RWPE1 (cell line): ENCODE measurements at places on chromosomes 16 and 17.

GRCh38 chr17:64728041-64728695 lies 66.1 kb upstream of the SMURF2 start:
- no peak for DNase-seq

GRCh38 chr16:84058211-84058610 lies 15.6 kb upstream of the SLC38A8 start:
- DNase-seq = no peak

GRCh38 chr16:23679986-23680336 lies 1.3 kb downstream of the PLK1 start:
- DNase-seq = no peak

DNA sequence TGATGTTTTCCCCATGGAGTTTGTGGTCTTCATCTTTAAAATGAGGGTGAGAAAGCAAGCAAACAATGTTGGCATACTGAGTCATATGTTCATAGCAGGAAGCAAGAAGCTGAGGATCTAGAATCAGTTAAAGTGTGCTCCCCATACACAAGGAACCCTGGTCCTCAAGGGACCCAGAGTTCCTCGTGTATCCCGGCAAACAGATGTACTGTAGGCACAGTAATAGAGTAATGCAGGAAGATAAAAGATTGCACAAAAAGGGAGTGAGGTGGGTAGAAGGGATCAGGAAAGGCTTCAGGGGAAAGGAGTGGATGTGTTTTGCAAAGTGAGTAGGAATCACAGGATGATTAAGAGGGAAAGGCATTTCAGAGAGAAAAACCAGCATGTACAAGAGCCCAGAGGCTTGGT lies 412.3 kb upstream of the CDH11 start:
- peak; percentile 21 for DNase-seq

- no peak for DNase-seq
Observed at GRCh38 chr17:74156878-74157277, 46.6 kb upstream of the RPL38 start.

DNA sequence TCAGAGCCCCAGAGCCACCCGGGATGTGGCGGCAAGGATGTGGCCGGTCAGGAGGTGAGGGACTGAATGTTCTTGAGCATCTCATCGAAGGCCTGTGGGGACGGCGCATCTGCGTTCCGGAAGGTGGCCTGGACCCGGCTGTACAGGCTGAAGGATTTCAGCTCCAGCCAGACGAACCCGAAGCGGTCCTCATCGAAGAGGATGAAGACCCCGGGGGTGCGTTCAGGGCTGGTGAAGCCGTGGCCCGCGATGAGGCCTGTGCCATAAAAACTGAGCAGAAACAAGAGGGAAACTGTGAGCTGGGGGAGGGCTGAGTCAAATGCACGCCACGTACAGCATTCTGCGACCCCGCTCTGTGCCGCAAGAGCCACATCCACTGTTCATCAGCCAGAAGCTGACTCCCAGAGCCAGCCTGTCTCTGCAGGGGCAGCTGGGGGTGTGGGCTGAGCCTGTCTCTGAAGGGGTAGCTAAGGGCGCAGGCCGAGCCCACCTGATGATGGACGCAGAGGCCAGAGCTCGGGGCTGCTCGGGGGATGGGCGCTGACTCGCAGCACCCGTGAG lies 14.1 kb upstream of the C16orf95 start:
- no peak for DNase-seq

GRCh38 chr17:71398800-71399219 lies 722.0 kb upstream of the SOX9 start:
- no peak for DNase-seq

- no peak for DNase-seq
Observed at GRCh38 chr16:84614073-84614459, 3.8 kb downstream of the COTL1 start.

DNA sequence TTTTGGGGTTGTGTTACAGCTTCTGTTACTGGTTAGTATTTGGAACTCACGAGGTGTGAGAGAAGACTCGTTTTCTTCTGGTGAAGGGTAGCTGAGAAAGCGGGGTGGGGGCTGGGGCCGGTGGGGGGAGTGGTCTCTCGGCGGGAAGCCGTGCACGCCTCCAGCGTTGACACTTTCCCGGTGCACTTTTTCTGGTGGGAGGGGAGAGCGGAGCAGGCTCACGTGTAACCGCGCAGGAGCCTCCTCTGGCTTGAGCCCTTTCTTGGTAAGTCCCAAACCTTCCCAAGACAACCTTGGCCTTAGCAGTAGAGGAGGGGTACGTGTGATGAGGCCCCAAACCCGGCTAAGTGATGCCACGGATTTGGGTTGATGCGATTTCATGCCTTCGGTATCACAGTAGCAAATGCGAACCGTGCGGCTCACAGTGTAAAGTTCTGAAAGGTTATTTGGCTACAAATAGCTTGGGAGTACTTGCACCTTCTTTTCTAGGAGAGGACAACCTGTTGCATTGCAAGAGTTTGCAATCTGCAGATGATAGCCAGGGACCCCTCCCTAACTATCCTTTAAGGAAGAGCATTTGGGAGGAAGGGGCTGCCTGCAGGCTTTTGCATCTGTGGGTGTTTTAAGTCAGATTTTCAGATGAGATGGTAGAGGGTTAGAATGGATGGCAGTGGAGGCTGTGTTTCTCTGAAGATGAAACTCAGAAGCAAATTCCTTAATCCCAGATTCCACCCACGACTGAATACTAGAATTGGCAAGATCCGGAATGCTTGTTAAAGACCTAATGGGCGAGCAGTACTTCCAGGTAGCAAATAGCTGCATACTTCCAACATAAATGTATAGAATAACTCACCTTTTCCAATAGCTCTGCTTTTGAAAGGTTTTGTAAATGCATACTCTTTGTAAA lies 1.5 kb downstream of the HLF start:
- DNase-seq = no peak

GRCh38 chr16:78494674-78495073 lies 395.2 kb downstream of the WWOX start:
- DNase-seq = no peak

DNA sequence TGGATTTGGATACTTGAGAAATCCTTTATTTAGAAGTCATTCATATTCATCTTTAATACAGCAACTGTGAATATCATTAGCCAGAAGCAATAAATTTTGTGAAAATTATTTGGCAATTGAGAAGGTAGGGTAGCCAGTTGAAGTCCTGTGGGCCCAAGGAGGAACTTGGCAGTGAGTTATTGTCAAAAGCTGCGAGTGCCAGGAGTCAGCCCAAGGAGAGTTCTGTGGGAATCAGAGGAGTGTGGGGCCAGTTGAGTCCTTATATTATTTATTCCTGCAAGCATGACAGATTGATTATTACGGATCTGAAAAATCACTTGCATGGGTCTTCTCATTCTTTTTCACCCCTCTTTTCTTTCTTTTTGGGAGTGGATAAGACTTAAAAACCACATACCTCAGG lies 38.3 kb downstream of the PRKCA start:
- no peak for DNase-seq

DNA sequence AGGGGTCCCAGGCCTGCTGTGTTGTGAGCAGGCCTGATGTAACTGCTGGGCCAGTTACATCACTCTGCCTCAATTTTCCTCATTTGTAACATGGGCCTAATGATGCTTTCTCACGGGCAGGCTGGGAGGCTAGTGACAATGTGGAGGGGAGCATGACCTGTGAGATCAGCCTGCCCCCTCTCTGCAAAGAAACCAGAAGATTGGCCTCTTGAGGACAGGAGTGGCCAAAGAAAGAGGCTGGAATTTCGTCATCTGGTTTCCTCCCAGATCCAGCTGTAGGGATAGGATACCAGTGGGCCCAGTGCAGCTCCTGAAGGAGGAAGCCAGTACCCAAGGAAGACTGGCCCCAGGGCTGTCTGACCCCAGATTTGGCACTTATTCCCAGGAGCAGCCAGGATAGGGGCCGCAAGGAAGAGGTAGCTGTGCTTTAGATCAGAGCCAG lies 615 bp upstream of the SREBF1 start:
- DNase-seq = no peak

DNA sequence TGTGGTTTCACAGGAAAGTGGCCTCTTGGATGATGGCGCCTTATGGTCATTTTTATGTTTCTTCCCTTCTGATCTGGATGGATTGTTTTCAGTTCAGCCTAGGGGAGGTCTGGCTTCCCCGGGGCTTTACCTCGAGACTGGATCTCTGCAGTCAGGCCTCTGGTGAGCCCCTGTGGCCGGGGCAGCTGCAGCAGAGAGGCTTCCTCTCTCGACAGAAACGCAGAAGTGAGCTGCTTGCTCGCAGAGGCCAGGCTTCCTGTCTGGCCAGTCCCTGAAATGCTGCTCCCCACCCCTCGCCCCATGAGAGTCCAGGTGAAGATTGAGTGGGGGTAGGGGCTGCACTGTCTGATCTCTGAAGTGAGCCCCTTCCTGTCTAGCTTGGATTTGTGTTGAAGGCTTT lies 44.0 kb downstream of the PLCG2 start:
- no peak for DNase-seq

DNA sequence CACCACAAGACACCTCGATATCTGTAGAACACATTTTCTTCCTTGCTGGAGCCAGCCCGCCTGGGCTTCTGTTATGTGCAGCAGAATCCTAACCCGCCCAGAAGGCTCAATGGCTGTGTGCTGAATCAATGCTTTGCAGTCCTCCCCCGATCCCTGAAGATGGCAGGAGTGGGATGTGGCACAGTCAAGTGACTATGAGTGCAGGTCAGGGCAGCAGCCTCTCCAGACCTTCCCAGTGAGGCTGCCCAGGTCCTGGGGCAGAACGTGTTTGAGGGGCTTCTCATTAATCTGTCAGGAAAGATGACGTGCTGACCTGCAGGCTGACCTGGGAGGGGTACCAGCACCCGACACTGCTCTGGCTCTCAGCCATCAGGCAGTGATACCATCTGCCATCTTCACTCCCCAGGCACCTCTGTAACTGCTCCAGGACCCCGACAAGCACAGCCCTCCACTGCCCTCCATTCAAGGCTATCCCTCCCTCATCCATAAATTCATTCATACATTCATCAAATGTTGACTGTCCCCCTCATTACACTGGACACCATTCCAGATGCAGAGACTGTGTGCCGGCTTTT lies 35.2 kb downstream of the LRRC75A start:
- DNase-seq = no peak

- no peak for DNase-seq
Observed at GRCh38 chr17:78806451-78806850, 24.4 kb upstream of the CYTH1 start.

GRCh38 chr17:83103943-83104311 lies 24.5 kb downstream of the METRNL start:
- DNase-seq = no peak

DNA sequence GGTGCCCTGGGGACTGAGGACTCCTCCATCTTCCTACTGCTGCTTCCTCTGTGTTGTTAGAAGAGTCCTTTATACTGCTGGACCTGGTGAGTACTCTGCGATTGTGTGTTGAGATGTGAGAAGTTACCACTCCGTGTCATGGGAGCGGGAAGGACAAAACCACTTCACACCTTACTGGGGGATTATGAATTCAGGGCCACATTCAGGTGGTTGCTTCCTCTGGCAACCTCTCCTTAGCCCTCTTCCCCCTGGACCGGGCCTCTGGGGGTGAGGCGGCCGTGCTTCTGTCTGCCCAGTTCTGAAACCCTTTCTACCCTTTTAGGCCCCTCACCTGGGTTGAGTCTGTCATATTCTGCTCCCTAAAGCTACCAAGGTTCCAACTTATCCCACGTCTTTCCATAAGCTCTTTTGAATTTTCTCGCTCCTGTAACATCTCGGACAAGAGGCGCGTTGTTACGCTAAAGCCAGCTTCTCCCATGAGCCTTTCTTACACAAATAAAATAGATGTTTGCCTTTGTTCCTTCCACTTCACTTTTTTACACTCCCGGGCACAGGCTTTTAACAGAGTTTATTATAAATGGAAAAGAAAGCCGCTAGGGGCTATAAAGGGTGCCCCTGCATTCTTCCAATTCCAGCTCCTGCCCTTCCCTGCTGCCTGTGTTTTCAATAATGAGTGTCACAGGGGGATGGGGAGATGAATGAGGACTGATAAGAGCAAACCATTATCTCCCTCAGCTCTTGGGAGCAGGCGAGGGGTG lies 20.7 kb upstream of the CDH13 start:
- DNase-seq = no peak

DNA sequence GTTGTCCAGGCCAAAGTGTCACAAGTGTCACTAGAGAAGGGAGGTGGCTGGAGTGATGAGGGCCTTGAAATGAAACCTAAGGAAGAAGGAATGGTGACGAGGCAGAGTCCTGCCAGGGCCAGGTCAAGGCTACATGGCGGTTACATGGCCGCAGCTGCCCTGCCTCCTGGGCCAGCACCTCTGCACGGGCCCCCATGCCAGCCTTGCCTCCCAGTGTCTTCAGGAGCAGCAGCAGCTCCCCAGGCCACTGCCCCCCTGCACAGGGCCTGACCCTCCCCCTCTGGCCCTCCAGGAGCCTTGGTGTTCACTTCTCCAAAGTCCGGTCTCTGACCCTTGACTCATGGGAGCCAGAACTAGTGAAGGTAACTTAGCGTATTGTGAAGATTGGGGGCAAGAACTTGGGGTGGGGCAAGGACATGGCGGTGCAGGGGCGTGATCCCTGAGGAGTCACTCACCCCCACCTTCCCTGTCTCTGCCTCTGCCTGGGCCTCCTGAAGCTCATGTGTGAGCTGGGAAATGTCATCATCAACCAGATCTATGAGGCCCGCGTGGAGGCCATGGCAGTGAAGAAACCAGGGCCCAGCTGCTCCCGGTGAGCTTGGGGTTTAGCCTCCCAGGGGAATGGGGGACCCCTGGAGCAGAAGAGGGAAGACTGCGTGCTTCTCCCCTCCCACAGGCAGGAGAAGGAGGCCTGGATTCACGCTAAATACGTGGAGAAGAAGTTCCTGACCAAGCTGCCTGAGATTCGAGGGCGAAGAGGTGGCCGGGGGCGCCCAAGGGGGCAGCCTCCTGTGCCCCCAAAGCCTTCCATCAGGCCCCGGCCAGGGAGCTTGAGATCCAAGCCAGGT lies 4.1 kb upstream of the KCTD11 start:
- no peak for DNase-seq

GRCh38 chr17:63543822-63544420 lies 6.4 kb upstream of the DCAF7 start:
- no peak for DNase-seq
